ENCODE measurements at places on chromosomes 1 and 21.
A peak's percentile ranks its signal among the peaks of the same experiment; 100 is the strongest.

- no peak for DNase-seq
Measured at GRCh38 chr1:53061859-53062707, at the start of gene PODN. TSS of gene PODN (plus strand) at chr1:53062213. CDS start at chr1:53069856, 7,643 bp downstream.

DNA sequence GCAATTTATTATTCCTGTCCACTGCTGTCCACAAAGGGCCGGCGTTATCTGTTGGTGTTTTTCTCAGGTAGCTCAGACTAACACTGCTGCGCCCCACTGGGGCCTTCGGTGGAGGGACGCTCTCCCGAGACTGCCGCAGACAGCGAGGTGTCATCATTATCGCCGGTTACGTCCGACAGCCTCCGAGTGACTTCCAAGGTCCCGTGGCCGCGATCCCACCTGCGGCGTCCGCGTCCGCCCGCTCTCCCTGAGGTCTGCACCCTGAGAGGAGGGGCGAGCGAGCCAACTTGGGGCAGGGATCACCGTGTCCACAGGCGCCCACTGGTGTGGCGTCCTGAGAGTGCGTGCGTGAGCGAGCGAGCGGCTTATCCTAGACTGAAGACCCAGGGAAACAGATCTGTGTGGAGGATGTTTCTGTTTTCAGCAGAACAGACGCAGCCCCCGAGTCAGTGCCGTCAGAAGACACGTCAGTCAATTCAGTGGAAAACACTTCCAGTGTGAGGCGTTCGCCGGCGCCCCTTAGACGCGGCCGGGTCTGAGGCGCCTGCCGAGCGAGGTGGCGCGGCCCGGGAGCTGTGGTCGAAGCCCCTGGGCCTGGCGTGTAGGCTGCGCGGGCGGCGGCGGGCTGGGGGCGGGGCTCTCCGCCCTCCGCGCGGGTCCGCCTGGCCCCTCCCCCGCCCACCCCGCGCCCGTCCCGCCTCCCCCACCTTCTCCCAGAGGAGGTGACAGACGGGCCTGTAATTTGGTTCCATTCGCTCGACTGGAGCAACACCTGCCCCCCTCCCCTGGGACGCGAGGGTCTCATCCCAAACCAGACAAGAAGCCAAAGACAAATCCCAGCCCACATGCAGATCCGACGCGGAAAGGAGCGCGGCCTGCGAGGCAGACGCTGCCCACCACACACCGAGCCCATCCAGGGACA, 12.6 kb downstream of the NHLH2 start:
- no peak for DNase-seq

GRCh38 chr21:44766818-44767354, 34.7 kb downstream of the UBE2G2 start:
- no peak for DNase-seq

DNA sequence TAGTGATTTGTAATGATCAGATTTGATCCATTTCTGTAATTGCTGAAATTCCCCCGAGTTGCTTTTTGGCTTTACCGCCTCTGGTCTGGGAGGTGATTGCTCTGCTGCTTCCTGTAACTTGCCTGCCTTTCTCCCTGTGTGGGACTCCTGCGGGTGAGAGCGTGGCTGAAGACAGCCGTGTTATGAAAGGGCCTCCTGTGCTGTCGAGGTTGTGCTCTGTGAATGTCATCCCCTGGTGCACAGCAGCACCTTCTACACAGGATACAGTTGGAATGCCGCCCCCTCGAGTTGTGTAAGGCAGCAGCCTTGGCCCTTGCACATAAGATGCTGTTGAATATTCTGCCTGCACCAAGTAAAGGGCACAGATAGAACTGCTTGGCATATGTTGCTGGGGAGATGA, 5.9 kb downstream of the SOD1 start:
- DNase-seq: no peak

DNA sequence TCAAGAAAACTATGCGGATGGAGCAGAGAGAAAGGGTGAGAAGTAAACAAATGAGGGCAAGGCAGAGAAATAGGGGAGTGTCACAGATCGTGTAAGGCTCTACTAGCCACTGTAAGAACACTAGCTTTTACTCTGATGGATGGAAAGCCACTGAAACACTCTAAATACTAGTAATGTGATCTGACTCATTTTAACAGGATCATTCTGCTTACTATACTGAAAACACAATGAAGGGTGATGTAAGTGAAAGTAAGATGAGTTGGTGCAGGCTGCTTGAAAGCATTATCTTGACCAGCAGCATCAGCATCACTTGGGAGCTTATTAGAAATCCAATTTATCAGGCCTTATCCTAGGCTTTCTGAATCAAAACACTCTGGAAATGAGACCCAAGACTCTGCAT, 32.7 kb downstream of the TUT4 start:
- DNase-seq: peak; percentile 15

DNA sequence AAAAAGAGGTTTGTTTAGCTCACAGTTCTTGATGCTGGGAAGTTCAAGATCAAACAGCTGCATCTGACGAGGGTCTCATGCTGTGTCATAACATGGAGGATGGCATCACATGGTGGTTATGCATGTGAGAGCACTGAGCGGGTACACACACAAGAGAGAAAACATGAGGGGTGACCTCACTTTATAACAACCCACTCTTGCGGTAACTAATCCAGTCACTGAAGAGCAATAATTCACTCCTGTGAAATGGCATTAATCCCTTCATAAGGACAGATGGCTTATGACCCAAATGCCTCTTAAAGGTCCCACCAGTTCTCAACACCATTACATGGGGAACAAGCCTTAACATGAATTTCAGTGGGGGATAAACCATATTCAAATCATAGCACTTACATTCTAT, 23.2 kb upstream of the CHIT1 start:
- no peak for DNase-seq

- DNase-seq: no peak
Measured at GRCh38 chr1:64361974-64362373, 108.0 kb upstream of the CACHD1 start.

DNA sequence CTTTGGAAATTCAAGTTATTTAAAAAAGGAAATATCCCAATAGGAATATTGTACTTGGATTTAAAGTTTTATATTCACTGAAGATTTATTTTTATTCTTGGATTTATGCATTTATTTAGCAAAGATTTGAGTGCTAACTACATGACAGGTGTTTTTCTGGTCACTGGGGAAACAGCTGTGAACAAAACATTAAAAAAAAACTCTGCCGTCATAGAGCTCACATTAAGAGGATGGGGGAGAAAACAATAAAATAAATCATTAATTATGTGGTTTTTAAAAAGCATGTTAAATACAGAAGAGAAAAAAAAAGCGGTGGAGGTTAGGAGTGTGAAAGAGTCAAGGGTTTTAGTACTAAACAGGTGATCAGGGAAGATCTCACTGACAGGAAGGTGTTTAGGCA, 149.9 kb downstream of the GALNT2 start:
- DNase-seq: no peak

- peak; percentile 29 for DNase-seq
Measured at GRCh38 chr1:157580179-157580827, 17.6 kb downstream of the FCRL4 start.

DNA sequence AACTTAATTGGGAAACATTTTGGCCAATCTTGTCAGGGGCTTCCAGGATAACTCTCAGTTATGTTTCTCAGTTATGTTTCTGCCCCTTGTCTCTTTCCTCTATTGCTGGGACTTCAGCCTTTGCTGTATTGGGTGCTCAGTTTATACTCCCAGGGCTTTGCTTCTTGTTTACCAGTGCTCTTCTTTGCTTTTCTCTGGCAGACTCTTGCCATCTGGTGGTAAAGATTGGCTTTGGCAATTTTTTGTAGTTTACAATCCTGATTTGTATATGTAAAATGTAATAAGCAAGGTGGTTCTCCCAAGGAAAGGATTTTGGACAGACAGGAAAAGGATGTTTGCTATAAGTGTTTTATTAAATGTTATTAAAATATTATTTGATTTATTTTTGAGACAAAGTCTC, 37.9 kb downstream of the FABP3 start:
- DNase-seq: peak; percentile 8

DNA sequence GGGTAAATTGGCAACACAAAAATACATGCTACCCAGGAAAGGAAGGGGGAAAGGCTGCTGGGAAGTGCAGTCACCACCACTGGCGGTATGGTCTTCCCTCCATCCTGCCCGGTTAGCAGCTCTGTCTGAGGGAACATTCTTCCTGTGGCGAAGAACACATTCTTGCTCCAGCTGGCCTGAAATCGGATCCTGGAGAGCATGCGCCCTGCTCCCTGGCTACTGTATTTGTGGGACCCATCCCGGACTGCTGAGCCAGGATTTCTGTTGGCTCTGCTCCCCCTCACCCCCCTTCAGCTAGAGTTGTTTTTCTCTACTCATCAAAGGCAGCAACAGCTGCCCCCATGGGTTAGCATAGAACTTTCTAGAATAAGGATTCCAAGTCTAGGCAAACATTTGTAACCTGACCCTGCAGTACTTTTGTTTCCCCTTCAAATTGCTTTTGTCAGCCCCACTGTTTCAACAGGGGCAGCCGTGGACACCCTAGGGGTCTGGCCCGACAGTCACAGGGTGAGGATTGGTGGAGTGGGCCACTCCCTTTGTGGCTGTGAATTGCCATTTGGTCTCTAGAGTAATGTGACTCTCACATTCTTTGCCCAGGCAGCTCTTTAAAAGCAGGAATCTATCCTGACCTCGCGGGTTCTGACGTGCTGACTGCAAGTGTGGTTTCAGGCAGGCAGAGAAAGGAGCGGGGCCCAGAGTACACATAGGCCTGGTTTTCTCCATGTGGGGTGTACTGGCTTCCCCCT, 157.7 kb downstream of the TOMM20 start:
- peak; percentile 99 for DNase-seq

DNA sequence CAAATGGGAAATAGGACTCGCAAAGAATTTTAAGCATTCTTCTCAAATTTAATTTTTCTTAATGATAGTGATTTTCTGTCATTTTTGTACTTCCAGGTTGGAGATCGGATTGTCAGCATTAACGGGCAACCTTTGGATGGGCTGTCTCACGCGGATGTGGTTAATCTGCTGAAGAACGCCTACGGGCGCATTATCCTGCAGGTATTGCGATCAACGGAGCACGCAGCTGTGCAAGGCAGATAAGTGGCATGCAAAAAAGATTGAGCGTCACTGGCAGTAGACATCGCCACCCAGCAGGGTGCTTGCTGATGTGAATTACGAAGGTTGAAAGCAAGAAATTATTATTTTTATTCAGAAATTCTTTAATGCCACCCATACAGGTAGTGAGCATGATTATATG, 65.9 kb upstream of the L1TD1 start:
- DNase-seq: no peak

DNA sequence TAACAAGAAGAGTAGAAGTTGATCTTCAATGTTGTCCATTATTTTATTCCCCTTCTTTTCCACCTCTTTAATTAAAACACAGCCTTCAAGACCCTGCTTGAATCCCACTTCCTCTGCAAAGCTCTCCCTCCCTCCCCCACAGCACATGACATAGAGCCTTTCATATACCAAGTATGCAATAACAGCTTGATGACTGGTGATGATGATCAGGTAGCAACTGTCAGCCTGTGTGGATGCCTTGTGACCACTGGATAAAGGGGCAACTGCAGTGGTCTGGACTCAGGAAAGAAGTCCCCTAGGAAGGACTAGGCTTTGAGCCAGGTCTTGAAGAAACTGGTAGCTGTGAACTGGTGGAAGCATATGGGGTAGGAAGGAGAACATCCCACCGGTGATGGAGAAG, 53.8 kb upstream of the PRDX6 start:
- no peak for DNase-seq

GRCh38 chr1:234923626-234924025, 205.0 kb downstream of the TOMM20 start:
- DNase-seq: no peak

DNA sequence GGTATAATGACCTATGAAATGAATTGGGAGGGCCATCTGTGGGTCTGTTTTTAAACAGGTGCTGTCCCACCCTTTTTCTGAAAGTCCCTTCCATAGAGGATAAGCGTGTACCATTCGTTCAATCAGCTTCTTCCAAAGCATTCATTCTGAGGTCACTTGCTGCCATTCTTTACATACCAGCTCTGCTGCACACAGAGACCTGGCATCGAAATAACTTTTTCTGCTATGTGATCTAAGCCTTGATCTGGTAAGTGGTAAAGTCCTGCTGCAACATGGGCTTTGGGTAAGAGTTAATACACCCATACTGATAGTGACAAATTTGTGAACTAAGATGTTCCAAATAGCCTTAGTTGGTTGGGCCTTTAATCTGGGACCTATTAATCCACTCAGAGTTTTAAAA, 38.9 kb downstream of the DR1 start:
- peak; percentile 4 for DNase-seq

Measured in astrocyte (in vitro differentiated cells and primary cell).